ENCODE measurements at places on chromosomes 1 and 21.

DNA sequence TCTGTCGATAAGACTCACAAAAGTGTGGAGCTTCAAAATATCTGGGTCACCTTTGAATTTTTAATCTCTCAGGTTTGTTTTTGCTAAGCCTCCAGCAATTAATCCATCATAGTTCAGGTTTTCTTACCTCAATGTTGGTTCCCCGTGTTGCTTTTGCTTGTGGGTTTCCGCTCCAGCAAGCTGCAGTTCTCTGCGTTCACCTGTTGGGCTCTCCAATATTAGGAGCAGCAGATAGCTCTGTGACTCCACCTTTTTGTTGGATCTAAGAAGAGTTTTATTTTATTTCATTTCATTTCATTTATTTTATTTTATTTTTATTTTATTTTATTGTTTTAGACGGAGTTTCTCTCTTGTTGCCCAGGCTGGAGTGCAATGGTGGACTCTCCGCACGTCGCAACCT lies 335.5 kb downstream of the COL11A1 start:
- no peak for DNase-seq

DNA sequence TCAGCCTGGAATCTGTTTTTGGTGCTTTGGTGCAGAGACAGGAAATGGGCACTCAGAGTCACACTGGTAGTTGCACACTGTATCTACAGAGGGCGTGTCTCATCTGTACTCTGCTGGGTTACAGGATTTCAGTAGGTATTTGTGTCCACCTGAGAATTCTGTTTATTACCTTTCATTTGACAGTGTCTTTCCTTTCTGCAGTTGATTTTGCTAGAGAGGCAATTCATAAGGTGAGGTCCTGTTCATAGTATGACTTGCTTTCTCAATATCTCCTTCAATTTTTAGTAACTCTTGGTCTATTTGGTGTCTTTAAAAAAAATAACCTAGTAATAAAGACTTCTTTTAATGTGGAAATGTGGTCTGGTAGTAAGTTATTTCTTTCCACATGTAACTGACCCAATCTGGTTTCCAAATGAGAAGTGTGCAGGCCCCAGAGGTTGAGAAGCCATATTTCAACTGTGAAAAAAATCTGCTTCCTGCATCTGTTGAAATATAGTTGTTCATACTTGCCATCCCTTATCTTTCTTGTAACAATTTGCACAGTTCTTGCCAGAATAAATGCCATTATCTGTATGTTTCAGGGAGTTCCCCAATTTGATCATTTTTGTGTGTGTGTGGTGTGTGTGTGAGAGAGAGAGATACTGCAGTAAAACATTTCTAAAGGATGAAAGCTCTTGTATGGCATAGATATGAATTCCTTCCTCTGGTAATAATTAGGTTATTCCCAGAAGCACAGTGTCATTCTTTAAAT lies 78.4 kb upstream of the DNAJC6 start:
- no peak for DNase-seq

- no peak for DNase-seq
Observed at GRCh38 chr1:226601456-226601855, 52.9 kb downstream of the STUM start.

DNA sequence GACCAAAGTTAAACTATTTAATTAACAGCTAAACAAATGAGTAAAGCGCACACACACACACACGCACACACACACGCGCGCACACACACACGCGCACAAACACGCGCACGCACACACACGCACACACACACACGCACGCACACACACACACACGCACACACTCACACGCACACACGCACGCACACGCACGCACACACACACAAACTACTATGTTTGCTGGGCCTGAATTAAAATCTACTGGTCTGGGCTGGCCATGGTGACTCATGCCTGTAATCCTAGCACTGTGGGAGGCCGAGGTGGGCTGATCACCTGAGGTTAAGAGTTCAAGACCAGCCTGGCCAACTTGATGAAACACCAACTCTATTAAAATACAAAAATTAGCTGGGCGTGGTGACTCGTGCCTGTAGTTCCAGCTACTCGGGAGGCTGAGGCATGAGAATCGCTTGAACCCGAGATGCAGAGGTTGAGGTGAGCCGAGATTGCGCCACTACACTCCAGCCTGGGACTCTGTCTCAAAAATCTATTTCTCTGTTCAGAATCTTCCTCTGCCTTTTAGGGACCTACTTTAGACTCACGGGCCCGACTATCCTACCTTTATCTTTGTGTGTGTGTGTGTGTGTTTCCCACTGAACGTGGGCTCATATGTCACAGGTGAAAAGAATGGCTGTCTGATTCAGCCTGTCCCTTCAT lies 37.5 kb upstream of the DNAJC11 start:
- no peak for DNase-seq

DNA sequence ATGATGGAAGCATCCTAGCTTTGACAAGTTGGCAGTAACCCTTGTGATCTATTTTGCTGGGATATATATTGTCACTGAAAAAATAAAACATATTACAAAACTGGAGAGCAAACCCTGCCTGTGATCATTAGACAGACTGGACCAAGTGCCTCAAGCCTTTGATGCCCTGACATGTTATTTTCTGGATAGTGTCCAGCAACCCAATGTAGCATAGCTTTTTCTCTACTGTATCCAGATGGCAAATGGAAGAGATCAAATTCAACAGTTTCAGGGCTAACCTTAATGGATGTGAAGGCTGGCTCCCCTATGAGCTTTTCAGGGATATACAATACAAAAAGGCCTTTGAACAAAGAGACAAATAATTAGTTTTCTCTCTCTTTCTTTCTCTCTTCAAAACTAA lies 25.1 kb downstream of the WARS2 start:
- DNase-seq, result no peak
